ENCODE measurements at places on chromosomes 6 and 20.

- no peak for DNase-seq
Measured at GRCh38 chr6:98539741-98540140, 294.6 kb upstream of the POU3F2 start.

GRCh38 chr6:85453490-85453889 lies 3.6 kb downstream of the NT5E start:
- DNase-seq: no peak

DNA sequence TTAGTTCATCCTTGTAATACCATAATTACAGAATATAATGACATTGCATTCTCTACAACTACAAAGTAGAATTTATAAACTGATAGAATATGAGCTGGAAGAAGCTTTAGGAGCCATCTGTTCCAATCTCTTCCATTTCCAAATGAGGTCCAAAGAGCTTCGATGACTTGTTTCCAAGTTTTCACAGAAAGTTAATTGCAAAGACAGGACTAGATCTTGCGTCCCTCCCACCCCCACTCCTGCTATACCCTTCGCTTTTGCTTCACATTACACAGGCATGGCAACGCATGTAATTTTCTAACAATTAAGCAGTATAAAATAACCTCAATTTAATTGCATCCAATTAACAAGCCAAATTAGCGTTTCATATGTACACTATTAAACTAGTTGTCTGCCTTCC lies 7.0 kb downstream of the HIVEP2 start:
- peak; percentile 64 for DNase-seq

- no peak for DNase-seq
Measured at GRCh38 chr20:37190354-37191112, 11.2 kb upstream of the MROH8 start.

- no peak for DNase-seq
Measured at GRCh38 chr20:38969708-38970107, 7.6 kb downstream of the DHX35 start.

- no peak for DNase-seq
Measured at GRCh38 chr6:5763871-5764270, 242.9 kb downstream of the NRN1 start.

DNA sequence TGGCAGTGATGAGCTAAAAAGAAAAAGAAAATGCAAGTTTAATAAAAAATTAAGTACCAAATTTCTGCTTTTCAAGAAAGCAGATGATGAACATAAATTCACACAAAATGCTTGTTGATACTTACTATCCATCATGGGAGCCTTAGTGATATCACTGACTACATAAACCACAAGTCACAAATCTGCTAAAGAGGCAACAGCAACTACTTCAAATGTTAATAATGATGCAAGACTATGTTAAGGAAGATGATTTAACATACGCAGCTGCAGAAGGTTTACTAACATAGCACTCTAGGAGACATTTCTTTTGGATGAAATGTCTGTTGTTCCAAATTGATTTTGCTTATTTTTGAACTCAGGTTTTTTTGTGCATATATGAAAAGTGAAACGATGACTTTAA lies 18.6 kb downstream of the FYN start:
- DNase-seq: no peak

DNA sequence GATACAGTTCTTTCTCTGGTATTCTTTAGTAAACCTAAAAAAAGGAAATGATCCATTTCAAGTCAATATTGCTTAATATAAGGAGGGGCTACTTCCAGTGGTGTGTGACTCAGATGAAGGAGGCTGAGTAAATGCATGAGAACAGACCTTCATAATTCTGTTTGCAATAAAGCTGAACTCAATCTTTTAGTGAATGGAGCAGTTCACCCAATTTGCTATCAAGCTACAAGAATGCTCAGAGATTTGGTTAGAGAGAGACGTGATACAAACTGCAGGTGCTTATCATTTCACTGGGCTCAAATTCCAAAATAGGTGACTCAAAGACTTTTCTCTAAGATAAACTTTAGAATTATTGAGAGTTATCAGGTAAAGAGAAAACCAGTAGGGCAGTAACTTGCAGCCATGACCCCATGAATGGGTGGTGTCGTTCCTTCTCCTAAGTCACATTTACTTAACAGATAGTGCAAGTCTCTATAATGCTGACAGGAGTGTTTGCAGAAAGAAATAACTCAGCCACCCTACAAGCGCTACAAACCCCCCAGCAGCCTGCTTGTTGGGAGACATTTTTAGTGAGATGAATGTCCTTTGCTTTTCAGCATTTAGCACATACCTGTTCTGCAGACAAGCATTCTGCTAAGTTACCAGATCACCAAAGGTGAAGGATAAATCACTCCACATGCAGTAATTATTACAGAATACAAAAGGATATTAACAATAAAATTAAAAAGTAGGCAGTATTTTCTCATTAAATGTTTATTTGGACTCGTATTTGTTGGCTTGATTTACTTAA lies 16.4 kb upstream of the BLOC1S5 start:
- no peak for DNase-seq

- DNase-seq: no peak
Measured at GRCh38 chr6:52352239-52353018, 9.5 kb upstream of the PAQR8 start.

DNA sequence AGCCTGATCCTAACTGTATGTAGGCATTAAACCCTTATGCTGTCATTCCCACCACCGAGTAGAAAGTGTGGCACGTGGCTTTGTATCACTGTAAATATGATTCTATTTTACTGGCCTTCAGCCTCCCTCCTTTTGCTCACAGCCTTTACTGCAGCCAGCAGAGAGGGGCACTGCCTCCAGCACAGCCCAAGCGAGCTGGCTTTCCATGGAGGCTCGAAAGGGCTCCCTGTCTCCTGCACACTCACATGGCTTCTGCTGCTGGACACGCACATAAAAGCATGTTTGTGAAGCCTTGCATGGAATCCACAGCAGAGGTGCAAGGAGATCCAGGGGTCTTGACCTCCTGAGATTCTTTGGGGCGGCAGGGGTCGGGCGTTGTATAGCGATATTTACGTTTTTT lies 51.3 kb downstream of the RNASET2 start:
- no peak for DNase-seq

GRCh38 chr20:56427797-56428196 lies 15.7 kb downstream of the CASS4 start:
- no peak for DNase-seq

DNA sequence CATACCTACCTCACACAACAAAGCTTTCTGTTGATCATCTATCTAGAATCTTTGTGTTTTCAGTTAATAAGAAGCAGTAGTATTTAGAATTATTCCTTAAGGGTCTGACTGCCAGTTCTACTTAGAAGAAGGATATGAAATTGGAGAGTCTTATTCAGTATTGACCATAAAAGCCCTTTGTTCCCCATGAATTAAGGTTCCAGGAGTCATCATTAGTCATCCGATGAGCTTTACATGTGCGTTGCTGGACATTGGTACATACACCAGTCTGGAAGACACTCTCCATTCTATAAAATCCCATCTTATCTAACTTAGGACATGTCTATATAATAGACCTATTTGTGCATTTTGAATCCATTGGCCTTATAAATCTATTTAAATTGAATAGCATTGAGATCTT lies 34.4 kb upstream of the RNF217 start:
- DNase-seq: no peak

DNA sequence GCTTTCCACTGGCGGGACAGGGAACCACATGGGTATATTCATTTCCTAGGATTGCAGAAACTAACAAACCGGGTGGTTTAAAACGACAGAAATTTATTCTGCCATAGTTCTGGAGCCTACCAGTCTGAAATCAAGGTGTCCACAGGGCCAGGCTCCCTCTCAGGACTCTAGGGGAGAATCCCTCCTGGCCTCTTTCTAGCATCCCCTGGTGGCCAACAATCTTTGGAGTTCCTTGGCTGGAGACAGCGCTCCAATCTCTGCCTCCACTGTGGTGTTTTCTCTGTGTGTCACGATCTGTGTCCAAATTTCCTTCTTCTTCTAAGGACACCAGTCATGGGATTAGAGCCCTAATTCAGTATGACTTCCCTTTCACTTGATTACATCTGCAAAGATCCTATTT lies 95.0 kb downstream of the SCML4 start:
- no peak for DNase-seq

DNA sequence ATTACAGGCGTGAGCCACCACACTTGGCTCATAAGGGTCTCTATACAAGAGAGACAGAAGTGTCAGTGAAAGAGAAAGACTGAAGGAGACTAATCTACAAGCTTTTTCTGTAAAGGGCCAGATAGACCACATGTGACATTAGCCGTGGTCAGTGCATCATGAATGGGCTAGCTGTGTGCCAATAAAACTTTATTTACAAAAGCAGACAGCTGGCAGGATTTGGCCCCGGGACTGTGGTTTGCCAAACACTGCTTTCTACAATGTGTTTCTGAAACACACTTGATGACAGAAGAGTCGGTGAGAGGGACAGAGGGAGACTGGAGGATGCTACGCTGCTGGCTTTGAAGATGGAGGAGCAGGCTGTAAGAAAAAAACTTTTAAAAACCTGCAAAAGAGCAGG lies 285.4 kb downstream of the TFAP2C start:
- DNase-seq: no peak

GRCh38 chr6:155125906-155126305 lies 130.8 kb downstream of the TIAM2 start:
- DNase-seq: no peak

- DNase-seq: no peak
Measured at GRCh38 chr20:1951436-1952115, 42.3 kb downstream of the PDYN start.

- DNase-seq: no peak
Measured at GRCh38 chr6:169646906-169647567, 54.8 kb downstream of the WDR27 start.

DNA sequence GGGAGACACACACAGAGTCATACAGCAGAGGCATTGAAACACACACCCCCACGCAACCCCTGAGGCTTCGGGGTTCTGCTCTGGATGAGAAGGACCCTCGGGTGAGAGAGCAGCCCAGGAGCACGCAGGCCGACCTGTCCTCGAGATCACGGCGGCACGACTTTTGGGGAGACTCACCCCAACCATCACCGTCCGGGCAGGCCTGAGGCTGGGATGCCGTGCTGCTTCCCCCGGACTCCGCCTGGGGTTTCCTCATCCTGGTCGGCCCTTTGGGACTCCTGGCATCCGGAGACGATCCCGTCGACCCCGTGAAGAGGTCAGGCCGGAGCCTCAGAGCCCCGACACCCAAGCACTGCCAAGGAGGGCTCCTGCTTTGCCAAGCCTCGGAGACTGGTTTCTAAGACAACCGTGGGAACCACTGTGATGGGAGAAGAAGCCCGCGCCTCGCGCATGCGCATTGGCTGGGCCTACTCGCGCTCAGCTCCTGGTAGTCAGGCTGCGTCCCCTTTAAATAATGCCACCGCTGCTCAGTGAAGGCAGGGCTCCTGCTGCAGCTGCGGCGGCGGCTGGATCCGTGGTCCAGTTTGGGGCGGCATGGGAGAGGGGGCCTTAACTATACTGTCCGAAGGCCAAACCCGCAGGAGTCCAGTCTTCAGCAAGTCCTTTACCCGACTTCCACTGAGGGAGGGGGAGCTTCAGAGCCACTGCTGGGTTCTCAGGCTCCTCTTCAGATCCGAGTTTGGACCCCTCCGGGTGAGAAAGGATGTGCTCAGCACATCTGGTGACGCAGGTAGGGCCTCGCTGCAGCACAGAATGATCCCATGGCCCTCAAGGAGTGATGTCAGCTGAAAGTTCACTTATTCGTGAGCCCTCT lies 171.4 kb upstream of the ZNF337 start:
- DNase-seq: peak; percentile 48

DNA sequence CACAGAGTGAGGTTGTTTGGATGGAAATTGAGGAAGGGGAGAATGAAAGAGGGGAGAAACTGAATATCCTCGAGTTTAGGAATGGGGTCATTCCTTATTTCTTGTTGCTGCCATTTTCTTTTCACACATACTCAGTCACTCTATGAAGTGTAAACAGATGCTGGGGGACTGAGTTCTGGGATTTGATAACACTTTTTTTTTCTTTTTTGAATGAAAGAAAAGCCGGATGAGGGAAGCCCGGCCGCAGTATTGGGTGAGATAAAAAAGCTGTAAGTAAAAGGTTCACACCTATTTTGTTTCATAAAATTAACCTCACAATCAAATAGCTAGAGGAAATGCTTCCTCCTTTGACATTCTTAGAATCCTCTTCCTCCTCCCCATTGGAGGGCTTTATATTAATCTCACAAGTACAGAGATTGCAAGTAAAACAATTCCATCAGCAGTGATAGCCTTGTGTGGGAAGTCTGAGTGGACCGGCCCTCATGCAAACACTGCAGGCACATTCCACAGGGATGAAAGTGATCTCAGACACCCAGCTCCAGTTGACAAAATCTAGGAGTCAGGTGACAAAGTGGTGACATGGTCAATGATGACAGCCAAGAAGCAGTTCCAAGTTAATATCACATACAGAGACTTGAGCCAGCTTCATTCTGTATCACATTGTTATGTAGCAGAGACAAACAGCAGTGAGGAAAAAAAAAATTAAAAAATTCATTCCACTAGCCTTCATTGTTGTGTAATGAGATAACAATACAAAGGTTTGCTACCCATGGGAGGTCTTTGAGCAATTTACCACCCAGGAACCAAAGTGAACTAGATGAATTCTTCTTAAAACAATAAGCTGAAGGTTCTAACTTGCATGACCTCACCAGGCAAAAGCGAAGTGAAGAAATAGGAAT lies 391.1 kb upstream of the HSF2 start:
- no peak for DNase-seq

- no peak for DNase-seq
Measured at GRCh38 chr6:83846291-83846690, 6.9 kb upstream of the RIPPLY2 start.

GRCh38 chr20:36573798-36574365 lies 485 bp downstream of the TGIF2 start:
- DNase-seq: peak; percentile 12

DNA sequence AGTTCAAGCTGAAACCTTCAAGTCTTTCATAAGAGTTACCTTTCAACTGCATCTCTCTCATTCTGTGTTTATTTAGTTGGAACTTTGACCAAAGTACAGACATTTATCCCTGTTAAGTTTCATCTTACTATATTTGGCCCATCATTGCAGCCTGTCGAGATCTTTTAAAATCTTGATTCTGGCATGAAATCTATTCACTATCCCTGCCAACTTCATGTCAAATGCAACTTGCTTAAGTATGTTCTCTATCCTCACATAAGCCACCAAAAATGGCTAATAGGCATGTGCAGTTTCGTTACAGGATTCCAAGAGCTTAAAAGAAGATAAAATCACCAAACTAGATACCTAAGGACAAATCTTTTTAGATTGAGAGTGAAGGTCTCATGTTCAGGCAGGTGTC lies 117.5 kb upstream of the KCNQ5 start:
- DNase-seq: no peak

GRCh38 chr6:77440206-77440976 lies 22.9 kb downstream of the HTR1B start:
- DNase-seq: no peak

- no peak for DNase-seq
Measured at GRCh38 chr20:54643761-54644160, 168.4 kb downstream of the DOK5 start.

- DNase-seq: no peak
Measured at GRCh38 chr6:143556529-143556928, 45.0 kb upstream of the FUCA2 start.
